Fibroblast of lung (primary cell): ENCODE measurements at places on chromosomes 5 and 9. TPM values are rescaled to one million over a fixed set of nuclear protein-coding genes. Genes with fewer than 3 reads are reported as not detected.

- no peak for DNase-seq
Observed at GRCh38 chr9:35560625-35561337, 44.3 kb upstream of the TESK1 start.

DNA sequence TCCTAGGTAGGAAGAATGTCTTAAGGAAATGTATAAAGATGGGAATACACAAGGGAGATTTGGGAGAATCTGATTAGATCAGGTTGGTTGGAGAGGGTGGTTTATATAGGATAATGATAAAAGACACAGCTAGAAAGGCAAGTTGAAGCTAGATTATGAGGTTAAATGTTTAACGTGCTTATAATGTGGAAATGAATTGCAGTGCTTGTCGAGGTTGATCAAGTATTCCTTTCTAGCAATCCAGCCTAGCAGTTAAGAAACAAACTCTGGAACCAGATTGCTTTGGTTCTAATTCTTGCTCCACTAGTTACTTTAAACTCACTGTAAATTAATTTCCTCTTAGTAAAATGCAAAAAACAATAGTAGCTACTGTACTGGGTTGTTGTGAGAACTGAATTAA, 76.5 kb downstream of the NIPBL start:
- DNase-seq, result no peak

DNA sequence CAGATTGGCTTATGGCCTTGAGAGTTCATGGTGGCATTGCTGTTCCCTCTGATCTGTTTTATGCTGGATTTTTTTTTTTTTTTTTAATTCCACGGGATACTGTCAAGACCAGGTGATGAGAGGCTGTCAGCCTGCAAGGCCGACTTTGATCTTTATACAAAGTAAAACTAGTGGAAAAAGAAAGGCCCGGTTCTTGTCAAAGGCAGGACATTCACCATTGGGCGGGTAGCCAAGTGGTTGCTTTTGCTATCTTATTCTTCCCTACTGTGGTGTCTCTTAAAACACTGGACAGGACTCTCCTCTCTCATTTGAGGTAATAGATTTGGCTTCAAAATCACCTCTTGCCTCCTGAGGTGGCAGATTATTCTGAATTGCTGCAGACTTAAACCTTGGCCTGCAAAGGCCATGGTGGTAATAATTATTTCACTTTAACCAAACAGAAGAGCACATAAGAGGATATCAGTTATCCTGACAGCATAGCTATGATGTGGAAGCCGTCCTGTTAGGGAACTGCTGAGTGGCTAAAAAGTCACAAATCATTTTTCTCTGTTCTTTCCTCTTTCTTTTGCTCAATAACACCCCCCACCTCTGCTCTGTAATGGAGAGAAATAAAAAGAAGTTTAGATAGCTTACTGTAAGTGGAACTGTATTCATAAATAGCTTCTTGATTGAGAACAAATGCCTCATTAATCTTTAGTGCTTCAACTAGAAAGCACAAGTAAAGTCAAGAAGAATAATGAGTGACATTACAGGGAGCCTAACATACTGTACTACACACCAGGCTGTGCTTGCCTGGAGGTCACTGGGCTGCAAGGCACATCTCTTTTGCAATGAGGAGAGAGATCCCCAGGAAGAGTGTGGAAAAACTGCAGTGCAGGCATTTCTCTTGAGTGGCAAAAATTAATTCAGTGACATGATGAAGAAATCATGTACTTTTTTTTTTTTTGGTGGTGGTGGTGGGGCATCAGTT, 275.6 kb downstream of the KDM4C start:
- peak; percentile 33 for DNase-seq

The PCDHGA7 gene
- 2.8 and 6.8 TPM in 2 replicates for total RNA-seq
